ENCODE measurements at places on chromosomes 4 and X.

DNA sequence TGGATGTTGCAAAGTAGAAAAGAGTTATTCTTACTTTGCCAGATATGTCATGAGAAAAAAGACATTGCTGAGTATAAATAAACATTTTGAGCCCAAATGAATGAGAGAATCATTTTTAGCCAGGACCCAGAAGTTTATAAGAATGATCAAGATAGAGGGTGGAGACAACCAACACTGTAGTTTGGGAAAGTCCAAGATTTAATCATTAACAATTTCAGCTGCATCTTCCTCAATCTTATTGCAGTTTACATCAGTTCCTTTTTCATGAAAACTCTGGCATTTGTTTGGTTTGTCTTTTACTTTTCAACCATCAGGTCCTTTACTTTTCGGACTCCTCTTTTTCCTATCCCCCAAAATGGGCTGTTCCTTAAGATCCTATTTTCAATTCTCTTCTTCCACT is 645.9 kb downstream of the ANKRD50 start:
- no peak for DNase-seq

- DNase-seq: no peak
Observed at GRCh38 chr4:183413234-183414200, 30.9 kb upstream of the CDKN2AIP start.

DNA sequence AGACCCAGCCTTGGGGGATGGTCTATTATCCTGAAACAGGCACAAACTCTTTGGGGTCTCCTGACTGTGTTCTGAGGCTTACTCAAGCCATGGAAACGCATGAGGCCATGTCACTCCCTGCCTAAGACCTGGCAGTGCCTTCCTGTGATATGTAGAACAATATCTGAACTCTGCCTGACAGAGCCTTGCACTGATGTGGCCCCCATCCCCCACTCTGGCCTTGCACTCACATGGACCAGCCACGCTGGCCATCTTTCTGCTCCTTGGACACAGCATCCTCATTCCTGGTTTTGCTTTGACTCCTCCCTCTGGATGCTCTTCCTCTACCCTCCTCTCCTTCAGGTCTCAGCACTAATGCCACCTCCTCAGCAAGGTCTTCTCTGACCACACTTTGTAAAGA is 100.2 kb downstream of the SCD5 start:
- DNase-seq: no peak

DNA sequence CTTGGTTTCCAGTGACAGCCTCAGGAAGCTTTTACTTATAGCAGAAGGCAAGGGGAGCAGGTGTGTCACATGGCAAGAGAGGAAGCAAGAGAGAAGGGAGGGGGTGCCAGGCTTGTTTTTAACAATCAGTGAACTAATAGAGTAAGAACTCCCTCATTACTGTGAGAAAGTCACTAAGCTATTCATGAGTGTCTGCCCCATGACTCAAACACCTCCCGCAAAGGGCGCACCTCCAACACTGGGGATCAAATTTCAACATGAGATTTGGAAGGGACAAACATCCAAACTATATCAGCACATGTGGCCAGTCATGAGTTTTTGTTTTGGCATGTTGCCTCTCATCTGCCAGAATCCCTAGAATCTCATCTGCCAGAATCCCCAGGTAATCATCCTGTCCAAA is 183.5 kb upstream of the C1QTNF7 start:
- DNase-seq: no peak

DNA sequence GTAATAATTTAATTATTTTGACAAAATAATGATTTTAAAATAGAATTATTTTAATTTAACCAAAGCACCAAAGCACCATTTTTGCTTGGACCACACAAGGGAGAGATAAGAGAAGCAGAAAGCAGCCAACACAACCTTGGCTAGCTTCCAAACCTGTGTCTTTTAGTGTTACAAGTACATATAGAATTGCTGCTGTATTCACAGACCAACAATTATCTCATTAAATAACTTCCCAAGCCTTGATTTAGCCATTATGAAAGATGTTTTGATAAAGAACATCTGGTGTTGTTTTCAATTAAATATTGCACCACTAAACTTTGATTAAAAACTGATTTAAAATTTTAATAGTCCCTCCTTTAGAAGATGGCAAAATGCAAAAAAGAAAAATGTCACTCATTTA is 14.0 kb upstream of the IGFBP7 start:
- DNase-seq: no peak

DNA sequence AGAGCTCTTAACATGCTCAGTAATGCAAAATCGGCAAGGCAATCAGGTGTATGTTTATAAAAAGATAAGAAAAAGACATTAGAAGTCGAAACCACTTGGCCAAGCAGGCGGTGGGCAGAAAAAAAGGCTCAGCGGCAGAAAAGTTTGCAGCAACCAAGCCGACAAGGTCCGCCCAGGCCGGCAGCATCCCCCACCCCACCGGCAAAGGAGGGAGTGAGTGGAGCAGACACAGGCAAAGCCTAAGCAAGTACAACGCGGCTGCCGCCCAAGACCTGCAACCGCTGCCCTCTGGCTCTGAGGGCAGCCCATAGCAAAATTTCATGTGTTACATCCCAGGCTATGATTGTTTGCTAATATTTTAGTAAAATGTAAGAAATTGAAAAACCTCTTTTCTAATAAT is 125.4 kb upstream of the ZCCHC13 start:
- DNase-seq: no peak

DNA sequence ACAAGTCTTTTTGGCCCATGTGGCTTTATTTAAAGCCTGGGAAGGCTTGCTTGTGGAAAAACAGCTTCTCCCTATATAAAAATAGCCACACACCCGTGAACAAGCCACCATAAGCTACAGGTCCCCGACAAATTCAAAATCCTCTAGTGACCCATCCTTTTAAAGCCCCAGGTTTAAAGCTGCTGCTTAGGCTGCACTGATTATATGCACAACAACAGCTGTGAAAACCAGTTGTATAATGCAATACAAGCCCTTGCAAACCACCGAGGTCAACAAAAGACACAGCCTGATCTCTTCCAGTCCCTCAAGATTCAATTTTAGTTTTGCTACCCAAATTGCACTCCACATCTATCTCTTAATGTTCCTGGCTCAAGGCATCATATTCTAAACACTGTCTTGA is 186.0 kb upstream of the WDFY3 start:
- no peak for DNase-seq

GRCh38 chr4:163195247-163195765 is 28.6 kb upstream of the NAF1 start:
- DNase-seq: no peak

DNA sequence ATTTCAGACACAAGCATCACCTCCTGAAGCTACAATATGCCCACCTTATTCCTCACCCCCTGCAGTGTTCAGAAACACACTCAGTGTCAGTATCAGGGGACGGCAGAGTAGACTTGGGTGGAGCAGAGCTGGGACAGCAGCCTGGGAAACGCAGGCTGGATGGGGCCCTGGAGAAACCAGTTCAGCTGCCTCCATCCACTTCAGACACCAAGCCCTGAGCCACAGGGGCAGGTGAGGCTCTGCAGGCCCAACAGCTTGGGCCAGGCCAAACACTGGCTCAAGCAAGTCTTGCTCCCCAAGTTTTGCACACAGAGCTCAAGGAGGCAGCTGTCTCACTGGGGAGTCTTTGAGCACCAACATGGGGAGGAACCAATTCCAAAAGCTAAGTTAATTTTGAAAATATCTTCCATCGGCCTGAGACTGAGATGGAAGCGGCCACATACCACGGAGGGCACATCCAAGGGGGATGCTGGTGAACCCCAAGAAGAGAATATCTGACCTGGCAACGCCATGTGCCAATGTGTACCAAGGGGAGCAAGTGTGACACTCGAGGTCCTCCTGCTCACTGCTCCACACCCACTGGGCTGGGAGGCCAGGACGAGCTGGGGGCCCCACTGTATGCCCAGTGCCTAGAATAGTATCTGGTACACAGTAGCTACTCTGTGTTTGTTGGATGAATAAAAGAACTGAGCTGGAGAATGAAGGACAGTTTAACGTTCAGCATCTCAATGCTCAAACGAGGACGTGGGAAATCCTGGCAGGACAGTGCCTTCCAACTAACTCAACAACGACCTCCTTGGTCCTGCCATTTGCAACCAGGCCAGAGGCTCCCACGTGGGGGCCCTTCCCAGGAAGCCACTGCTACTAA is 45.6 kb downstream of the PPP2R2C start:
- DNase-seq: no peak

- no peak for DNase-seq
Observed at GRCh38 chrX:10986616-10987015, 124.5 kb upstream of the HCCS start.

- no peak for DNase-seq
Observed at GRCh38 chr4:99594818-99595217, 20.2 kb downstream of the MTTP start.

- DNase-seq: no peak
Observed at GRCh38 chr4:34619531-34620162, 1624.7 kb downstream of the ARAP2 start.

DNA sequence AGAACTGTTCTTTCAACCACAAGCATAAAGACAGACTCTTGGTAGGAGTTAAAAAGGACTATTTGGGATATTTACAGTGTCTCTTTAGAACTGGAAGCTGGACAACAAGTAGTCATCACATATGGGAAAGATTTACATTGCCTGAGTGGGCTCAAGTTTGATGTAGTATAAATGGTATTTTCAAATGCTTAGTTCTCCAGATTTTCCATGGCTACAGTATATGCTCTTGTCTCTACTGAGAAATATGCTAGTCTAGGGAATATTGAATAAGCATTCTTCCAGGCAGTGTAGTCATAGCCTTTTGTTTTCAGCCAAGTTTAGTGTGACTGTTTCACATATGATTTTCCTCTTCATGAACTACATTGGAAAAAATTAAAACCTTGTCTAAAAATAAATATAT is 315.6 kb downstream of the ARHGAP24 start:
- DNase-seq: no peak

- no peak for DNase-seq
Observed at GRCh38 chr4:36053930-36054329, 190.4 kb downstream of the ARAP2 start.

DNA sequence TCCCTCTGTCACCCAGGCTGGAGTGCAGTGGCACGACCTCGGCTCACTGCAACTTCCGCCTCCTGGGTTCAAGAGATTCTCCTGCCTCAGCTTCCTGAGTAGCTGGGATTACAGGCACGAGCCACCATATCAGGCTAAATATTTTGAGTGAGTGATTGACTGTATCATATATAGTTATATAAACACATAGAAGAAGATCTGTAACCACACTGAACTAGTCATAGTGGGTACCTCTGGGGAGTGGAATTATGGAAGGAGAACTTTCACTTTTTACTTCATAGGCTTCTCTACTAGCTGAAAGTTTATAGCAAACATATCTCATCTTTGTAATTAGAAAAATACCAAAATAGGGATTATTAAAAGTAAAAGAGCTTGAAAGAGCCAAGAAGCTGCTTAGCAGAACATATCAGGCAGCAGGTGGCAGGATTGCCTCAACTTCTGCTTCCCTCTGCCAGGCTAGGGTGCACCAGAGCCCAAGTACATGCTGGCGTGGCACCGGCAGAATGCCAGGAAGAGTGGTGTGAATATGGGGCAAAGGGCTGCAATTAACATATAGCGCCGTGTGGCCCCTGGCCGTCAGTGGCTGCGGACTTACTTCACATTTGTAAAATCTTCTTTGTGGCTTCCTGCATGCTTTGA is 39.5 kb upstream of the CD40LG start:
- DNase-seq: no peak

- DNase-seq: no peak
Observed at GRCh38 chrX:22366906-22367305, 94.2 kb downstream of the CBLL2 start.

DNA sequence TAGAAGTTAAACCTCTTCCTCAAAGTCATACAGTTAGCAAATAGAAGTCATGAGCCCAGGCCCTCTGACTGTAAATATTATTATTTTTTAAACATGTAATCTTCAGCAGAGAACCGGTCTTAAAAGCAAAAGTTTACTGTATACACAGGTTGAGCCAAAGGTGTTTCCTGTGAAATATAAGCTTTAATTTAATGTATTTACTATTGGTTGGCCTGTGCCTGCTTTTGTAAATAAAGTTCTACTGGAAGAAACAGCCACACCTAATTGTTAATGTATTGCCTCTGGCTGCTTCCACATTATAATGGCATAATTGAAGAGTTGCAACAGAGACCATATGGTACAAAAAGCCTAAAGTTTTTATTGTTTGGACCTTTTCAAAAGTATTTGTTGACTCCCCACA is 61.0 kb upstream of the PRDM8 start:
- no peak for DNase-seq

DNA sequence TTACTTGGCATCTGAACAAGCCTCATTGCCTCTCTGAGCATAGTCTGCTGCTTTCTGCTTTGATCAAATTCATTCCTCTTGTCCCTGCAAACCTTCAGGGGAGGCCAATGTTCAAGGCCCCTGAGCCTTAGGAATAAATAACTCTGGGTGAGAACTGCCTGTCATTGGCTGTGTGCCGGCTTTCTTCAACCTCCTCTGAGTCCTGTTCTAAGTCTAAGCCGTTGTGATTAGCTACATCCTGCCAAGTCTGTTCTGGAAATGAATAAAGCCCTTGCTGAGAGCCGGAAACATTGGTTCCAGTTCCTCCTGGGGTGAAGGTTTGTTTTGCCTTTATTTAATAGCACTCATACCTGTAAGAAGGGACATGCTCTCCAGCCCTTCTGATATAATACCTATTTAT is 13.8 kb downstream of the RNF4 start:
- no peak for DNase-seq

DNA sequence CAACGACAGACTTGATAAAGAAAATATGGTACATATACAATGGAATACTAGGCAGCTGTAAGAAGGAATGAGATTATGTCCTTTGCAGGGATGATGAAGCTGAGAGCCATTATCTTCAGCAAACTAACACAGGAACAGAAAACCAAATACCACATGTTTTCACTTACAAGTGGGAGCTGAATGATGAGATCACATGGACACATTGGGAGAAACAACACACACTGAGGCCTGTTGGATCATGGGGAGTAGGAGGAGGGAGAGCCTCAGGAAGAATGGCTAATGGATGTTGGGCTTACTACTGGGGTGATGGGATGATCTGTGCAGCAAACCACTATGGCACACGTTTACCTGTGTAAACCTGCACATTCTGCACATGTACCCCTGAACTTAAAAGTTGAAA is 209.7 kb downstream of the SPRY1 start:
- no peak for DNase-seq

GRCh38 chr4:152478461-152479237 is 57.2 kb downstream of the FBXW7 start:
- DNase-seq: no peak

DNA sequence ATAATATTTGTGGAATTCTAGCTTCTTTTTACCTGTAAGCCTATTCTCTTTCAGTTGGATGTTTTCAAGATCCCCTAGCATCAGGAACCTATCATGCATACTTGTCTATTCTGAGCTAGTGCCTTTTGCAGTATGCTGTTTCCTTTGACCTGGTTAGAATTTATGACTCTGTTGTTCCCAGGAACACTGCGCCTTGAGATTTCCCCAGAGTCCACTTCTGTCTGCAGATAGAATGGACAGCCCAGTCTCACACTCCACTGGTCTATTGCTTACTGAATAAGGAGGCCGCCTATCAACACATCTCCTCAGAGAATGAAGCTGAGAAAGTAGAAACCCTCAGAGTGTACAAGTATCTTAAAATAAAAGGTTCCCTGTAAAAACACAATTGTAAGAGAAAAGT is 465.1 kb upstream of the GALNTL6 start:
- no peak for DNase-seq
